ENCODE measurements at places on chromosomes 16 and 17.
A peak's percentile ranks its signal among the peaks of the same experiment; 100 is the strongest.

GRCh38 chr17:49715717-49716279 lies 8.0 kb upstream of the SLC35B1 start:
- no peak for DNase-seq

- DNase-seq = no peak
Observed at GRCh38 chr16:67805718-67806427, 487 bp downstream of the RANBP10 start.

DNA sequence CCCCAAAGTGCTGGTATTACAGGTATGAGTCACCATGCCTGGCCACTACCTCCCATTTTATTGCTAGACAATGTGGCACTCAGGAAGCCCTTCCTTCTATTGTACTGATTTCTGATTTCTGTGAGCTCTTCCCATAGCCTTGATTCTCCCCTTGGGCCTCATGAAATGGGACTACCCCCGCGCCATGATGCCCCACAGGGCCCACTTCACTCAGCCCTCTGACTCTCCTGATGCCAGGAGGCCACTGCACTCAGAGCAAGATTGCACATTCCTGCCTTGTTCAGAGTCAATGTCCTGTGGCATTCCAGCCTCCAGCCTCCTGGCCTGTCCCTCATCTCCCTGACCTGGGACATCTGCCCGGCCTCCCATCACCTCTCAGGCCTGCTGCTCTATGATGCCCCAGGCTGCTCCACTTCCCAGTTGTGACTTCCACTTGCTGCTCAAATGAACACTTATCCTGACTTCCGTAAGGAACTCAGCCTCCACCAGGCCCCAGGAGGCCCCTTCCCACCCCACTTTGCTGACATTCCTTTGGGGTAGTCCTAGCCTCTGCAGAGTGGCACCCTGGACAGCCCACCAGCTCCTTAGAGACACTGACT lies 66.6 kb upstream of the KSR1 start:
- no peak for DNase-seq

DNA sequence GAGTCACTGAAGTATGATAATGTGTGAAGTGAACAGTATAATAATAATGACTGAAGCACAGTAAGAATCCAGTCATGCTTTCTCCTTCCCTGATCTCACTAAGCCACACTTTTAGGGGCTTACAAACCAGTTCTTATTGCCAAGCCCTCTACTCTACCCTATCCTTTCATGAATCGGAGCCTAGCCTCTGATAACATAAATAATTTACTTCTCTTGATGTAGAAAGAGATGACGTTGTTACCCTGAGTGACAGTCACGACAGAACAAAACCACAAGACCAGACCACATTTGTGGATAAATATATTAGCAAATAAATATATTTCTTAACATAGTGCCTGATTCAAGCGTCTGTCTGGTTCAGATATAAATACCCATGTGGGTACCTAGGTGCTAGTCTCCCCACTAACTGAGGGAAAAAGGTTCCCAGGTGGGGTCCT lies 1.4 kb upstream of the SUPT4H1 start:
- no peak for DNase-seq

DNA sequence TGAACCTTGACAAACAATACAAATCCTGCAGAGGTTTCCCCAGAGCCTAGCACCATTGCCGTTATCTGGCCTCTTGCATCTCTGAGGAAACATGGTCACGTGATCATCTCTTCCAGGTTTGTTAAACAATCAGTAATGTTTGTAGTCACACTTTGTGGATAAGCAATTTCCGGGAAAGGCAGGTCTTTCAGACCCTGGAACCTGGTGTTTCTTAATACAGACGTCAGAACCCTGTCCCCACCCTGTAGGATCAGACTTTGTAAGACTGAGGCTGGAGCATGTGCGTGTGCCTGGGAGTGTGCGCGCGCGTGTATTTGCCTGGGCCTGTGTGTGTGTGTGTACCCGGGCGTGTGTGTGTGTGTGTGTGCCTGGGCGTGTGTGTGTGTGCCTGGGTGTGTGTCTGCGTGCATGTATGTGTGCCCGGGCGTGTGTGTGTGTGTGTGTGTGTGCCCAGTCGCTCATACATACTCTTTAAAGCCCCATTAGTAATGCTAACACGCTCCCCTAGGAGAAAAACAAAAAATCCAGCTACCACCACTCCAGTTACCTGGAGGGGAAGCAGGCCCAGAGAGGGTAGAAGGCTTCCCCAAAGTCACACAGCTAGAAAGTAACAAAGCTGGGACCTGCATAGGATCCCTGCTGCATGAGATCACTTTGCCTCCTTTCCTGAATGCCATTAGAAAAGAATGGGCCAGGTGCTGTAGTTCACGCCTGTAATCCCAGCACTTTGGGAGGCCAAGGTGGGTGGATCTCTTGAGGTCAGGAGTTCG lies 5.3 kb downstream of the CTNS start:
- no peak for DNase-seq

- no peak for DNase-seq
Observed at GRCh38 chr16:290681-291405, 7.9 kb downstream of the PDIA2 start.

DNA sequence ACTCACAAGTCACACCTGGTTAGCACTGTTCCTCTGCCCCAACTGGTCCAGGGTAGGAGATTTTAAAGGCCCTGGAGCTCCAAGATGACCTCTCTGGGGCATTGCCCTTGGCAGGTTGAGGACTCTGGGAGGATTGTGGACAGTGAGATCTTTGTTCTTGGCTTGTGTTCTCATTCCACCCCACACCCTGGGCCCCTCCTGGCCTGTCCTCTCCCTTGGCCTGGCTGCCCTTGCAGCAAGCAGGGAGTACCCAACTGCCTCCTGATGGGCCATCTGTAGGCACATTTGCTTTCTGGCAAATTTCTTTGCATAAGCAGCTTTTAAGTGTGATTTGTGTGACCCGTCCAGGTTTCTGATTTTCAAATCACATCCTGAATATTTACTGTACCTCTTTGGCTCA lies 239.6 kb downstream of the UTP18 start:
- no peak for DNase-seq

DNA sequence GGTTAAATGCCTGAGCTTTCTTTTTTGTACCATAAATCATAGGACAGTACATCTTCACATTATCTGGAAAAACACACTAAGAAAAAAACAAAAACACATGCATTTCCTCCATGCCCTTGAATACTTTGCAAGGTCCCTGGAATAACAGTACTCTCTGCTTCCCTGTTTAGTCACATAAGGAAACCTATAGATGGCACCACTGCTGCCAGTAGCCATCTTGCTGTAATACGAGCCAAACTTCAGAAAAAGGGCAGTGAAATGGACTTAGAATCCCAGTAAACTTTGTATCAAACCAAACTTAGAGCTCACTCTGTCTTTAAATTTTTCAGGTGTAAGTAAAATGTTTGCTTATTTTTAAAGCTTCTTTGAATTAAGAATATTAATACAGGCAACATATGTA lies 435.5 kb downstream of the KCNJ2 start:
- DNase-seq = no peak

DNA sequence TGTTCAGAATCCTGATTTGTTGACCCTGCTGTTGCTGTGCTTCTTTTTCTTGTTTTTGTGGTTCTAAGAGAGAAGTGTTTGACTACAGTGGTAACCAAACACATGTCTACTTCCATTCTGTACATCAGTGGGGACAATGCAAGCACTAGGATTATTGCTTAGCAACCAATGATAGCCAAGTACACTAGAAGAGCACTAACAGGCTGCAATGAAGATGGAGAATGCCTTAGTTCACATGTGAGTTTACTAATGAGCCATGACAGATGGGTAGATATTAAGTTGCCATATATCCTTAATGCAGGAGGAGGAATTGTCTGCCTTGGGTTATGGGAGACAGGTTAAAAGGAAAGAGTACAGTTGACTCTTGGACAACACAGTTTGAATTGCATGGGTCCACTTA lies 8.3 kb downstream of the EFCAB5 start:
- no peak for DNase-seq

GRCh38 chr16:73956587-73957494 lies 339.8 kb upstream of the PSMD7 start:
- peak; percentile 47 for DNase-seq

- DNase-seq = no peak
Observed at GRCh38 chr16:68915589-68915988, 72.3 kb downstream of the TANGO6 start.

- DNase-seq = no peak
Observed at GRCh38 chr17:7184647-7185046, 5.5 kb upstream of the ASGR1 start.

- DNase-seq = no peak
Observed at GRCh38 chr16:57637424-57637823, 9.0 kb downstream of the ADGRG1 start.

- no peak for DNase-seq
Observed at GRCh38 chr16:76511203-76511602, 234.0 kb downstream of the CNTNAP4 start.

GRCh38 chr17:45261577-45262515 lies at the start of gene SPATA32:
Gene SPATA32, minus strand, starts transcription at chr17:45262094. Its CDS starts 78 bp downstream, at chr17:45262016.
- peak; percentile 54 for DNase-seq

DNA sequence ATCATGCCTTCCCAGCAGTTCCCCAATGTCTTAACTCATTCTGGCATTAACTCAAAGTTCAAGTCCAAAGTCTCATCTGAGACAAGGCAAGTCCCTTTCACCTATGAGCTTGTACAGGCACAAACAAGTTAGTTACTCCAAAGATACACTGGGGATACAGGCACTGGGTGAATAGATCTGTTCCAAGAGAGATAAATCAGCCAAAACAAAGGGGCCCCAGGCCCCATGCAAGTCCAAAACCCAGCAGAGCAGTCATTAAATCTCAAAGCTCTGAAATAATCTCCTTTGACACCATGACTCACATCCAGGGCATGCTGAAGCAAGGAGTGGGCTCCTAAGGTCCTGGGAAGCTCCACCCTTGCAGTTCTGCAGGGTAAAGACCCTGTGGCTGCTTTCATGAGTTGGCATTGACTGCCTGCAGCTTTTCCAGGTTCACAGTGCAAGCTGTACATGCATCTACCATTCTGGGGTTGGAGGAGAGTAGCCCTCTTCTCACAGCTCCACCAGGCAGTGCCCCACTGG lies 332.2 kb upstream of the KIF2B start:
- DNase-seq = no peak

DNA sequence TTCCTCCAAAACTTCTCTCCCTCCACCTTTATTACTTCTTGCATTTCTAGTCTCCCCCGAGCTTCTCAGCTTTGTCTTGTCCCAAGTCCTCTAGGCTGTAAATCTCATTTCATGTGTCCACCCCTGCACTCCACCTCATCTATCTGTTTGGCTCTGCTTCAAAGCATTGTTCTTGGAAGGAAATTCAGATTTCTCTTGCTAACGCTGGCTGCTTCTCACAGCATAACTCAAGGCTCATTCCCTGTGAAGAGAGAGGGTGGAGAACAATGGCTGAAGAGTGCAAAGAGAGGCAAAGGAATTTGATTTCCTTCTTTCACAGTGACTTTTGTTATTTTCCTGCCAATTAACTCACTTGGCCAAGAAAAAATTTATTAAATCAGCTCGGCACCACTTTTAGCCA lies 476.5 kb downstream of the TMEM114 start:
- no peak for DNase-seq

- DNase-seq = no peak
Observed at GRCh38 chr16:80656711-80657150, 115.9 kb downstream of the DYNLRB2 start.

- DNase-seq = no peak
Observed at GRCh38 chr17:4535667-4536258, 19.4 kb downstream of the MYBBP1A start.

- no peak for DNase-seq
Observed at GRCh38 chr17:37286430-37286829, 89.4 kb upstream of the C17orf78 start.

GRCh38 chr16:82585675-82586074 lies 41.1 kb upstream of the CDH13 start:
- DNase-seq = no peak

- DNase-seq = no peak
Observed at GRCh38 chr17:49548506-49549310, 27.0 kb upstream of the NXPH3 start.

DNA sequence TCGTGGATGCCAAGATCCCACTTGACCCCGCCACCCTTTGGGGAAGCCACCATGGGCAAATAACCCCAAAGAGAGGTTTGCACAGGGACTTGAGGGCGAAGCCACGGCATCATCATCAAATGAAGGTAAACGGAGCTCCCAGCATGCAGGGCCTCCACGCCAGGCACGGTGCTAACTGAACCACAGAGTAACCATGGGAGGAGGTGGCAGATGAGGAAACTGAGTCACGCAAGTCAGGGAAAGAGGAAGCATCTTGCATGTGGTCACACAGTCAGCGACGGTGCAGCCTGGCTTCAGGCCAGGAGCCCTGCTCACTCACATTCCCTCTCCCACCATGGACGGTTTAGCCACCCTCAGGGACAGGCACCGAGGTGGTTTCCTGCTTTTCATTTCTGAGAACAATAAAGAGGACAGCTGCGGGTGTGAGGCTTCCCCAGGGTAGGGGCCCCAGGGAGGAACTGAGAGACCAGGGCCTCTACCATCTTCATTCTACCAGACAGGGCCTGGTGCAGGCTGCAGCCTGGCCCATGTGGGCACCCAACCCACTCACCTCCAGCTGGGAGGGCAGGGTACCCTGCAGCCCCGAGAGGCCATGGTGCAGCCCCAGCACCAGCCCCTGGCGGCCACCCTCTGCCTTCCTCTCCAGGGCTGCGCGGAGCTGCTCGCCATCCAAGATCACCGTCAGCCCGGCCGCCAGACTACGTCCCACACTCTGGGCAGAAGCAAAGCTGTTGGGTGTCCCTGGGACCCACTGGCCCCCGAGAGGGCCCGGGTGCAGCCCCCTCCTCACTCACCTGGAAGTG lies 78.3 kb downstream of the RMI2 start:
- DNase-seq = no peak

- DNase-seq = no peak
Observed at GRCh38 chr17:1562176-1562643, 382 bp downstream of the PITPNA start.

- DNase-seq = no peak
Observed at GRCh38 chr16:55009581-55009980, 78.9 kb downstream of the IRX5 start.

- no peak for DNase-seq
Observed at GRCh38 chr16:27646806-27647205, 96.9 kb downstream of the KATNIP start.

DNA sequence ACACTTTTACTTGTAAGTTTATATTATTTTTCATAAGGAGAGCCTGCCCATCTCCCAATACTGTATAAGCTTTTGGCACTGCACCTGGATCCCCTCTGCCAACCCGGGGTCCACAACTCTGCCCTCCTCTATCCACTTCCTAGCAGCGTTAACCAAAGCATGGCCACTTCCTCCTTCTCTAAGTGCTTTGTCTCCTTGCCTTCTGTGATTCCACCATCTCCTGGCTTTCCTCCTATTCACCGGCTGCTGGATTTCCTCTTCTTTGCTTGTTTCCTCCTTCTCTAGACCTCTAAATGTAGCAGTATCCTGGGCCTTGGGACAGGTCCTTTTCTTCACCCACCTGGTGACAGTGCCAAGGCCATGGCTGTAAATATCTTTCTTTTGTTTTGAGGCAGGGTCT lies 20.0 kb upstream of the WFIKKN2 start:
- no peak for DNase-seq

- no peak for DNase-seq
Observed at GRCh38 chr17:38915639-38915995, 9.8 kb upstream of the LASP1NB start.

- no peak for DNase-seq
Observed at GRCh38 chr17:978103-979093, 1.2 kb downstream of the NXN start.

All from thymus (tissue), 14 donors.